ENCODE measurements at places on chromosomes 2 and 18. TPM values are rescaled to one million over a fixed set of nuclear protein-coding genes. Genes with fewer than 3 reads are reported as not detected.

CABLES1 gene
- 14.0 TPM for total RNA-seq

CD8B gene
- total RNA-seq, result not detected

ZNF396 gene
- total RNA-seq, result 0.64 TPM

SEC11C gene
- 59.0 TPM for total RNA-seq

SRD5A2 gene
- not detected for total RNA-seq

UGT1A5 gene
- total RNA-seq, result not detected

OSR1 gene
- 5.1 TPM for total RNA-seq

SERPINB8 gene
- total RNA-seq, result 8.8 TPM

MOCOS gene
- total RNA-seq, result 2.7 TPM

TYMS gene
- 170 TPM for total RNA-seq

SPDYA gene
- 0.14 TPM for total RNA-seq

CHRND gene
- not detected for total RNA-seq

SP5 gene
- not detected for total RNA-seq

Measured in A549 treated with RU486 at 1 μM for 4 hours (cell line).